GM10248 (cell line): ENCODE measurements at places on chromosomes 4 and X.

DNA sequence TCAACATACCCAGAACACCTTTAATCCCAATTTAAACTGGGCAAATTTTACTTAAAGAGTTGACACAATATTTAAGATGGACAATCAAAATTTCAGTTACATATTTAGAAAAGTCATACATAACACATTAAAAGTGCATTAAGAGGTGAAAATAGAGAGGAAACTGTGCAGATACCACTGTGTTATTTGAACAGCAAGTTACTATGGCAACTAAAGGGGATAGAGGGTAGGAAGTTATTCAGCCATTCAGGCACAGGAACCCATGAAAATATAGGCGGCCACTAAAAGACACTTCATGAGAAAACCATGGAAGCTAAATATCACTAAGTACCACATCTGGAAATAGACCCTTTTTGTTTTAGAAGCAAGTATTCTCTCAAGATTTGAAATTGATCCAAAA lies 75.1 kb downstream of the PDGFC start:
- no peak for DNase-seq

DNA sequence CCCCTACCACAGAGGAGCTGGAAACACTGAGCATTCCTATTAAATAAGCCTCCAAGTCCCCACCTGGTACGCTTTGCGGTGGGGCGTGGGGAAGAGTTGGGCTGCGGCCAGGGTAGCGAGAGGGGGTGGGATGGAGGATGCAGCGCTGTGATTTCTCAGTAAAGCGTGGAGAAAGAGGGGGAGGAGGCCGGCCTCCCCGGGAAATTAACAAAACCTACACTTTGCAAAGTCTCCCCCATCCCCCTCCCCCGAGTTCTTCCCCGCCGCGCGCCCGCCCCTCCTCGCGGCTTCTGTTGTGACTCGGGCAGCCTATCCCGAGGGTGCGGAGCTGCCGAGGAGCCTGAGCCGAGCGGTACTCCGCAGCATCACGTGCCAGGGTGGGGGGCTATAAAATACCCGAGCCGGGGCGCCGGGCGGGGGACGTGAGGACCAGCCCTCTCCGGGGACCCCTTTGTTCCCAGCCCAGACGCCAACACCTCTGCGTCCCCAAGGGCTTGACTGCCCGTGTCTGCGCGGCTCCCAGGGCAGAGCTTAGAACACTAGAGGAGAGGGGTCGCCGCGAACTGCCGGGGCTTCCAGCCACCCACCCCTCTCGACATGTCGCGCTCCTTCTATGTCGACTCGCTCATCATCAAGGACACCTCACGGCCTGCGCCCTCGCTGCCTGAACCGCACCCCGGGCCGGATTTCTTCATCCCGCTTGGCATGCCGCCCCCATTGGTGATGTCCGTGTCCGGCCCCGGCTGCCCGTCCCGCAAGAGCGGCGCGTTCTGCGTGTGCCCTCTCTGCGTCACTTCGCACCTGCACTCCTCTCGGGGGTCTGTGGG lies at the start of gene GSX2:
Gene GSX2 (plus strand): TSS at position 416 of the 827 bp plus-strand sequence. CDS start 182 bp downstream, at position 598.
- peak; percentile 35 for DNase-seq

GRCh38 chr4:134807231-134807745 lies 605.7 kb upstream of the PABPC4L start:
- no peak for DNase-seq

DNA sequence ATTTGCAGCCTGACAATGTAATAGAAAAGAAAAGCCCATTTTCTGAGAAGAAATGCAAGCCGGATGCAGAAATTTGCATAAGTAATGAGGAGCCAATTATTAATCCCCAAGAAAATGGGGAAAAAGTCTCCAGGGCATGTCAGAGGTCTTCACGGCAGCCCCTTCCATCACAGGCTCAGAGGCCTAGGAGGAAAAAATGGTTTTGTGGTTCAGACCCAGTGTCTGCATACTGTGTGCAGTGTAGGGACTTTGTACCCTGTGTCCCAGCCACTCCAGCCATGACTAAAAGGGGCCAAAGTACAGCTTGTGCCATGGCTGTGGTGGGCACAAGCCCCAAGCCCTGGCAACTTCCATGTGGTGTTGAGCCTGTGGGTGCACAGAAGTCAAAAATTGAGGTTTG lies 92.2 kb downstream of the SH3BGRL start:
- DNase-seq: no peak

DNA sequence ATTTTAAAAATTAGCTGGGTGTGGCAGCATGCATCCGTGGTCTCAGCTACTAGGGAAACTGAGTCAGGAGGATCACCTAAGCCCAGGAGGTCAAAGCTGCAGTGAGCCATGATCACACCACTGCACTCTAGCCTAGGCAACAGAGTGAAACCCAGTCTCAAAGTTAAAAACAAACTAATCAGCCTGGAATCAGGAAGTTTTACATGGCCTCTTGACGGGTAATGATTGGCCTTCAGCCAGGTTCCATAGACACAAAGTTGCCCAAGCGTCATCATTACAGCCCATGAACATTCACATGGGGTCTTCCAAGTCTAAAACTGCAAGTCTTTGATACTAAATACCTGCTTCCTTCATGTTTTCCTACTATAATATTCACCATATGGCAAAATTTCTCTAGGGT lies 10.0 kb upstream of the RGN start:
- DNase-seq: no peak

DNA sequence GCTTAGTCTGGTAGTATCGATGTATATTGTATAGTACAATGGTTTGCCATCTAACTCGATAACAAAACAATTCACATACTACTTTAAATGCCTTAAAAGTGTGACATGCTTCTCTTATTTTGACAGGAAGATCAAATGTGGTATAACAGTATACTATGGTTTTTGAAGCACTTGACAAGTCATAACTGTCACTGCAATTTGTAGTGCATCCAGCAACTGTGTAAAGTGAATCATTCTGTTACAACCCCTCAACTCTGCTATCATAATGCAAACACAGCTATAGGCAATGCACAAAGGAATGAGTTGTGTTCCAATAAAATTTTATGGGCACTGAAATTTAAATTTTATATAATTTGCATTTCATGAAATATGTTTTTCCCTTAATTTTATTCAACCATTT lies 14.0 kb downstream of the RAP1GDS1 start:
- no peak for DNase-seq

DNA sequence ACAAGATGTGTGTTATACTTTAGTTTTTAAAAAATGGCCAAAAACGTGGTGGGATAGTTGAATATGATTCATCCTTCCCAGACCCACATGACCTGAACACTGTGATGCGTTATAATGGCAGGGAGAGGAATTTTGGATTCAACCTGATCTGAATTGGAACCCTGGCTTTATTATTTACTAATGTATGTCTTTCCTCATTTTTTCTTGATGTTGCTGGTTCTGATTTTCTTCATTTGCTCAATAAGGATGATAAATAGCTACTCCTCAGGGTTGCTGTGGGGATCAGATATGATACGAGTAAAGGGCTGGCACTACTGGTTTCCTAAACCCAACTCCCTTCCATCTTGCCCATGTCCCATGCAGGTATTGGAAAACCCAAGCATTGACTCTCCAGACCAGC lies 24.2 kb upstream of the ACSL1 start:
- no peak for DNase-seq

GRCh38 chr4:131388277-131388676 lies 1760.8 kb upstream of the PCDH10 start:
- no peak for DNase-seq

GRCh38 chr4:98803251-98803650 lies 125.7 kb downstream of the EIF4E start:
- DNase-seq: no peak
